Liver (tissue), 10 donors: ENCODE measurements at places on chromosomes 7 and 10. TPM values are rescaled to one million over a fixed set of nuclear protein-coding genes. Genes with fewer than 3 reads are reported as not detected.

GRCh38 chr7:39609113-39609934 is 14.0 kb upstream of the RALA start:
- no peaks in the 10 kb centered on the region for H3K4me1 ChIP-seq
- peak overlapping the region; percentile 53 for H3K27ac ChIP-seq
- no peak for DNase-seq
- no peaks in the 10 kb centered on the region for H3K27me3 ChIP-seq
- peak overlapping the region; percentile 5 for H3K4me3 ChIP-seq

DNA sequence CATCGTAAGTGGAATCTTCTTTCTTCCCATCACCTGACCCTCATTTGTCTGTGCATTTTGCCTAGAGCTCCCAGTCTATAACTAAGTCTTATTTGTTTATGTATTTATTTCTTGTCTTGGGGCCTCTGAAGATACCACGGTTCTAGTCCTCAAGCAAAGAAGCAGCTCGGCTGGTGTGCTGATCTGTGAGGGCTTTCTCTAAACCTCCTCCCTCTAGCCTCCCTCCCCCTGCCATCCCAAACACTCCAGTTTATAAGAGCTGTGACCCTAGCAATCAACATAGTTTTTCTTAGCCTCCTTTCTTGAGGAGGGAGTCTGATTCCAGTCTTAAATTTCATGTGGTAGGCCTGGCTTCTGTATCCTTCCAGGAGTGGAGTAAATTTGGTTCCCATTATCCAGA is 15.7 kb upstream of the NDUFA5 start:
- H3K27me3 ChIP-seq = no peaks in the 10 kb centered on the region
- DNase-seq = no peak
- no peaks in the 10 kb centered on the region for H3K4me1 ChIP-seq
- H3K27ac ChIP-seq = no peak overlapping the region
- H3K4me3 ChIP-seq = no peak overlapping the region

GRCh38 chr7:26326211-26326610 is 34.5 kb downstream of the SNX10 start:
- no peaks in the 10 kb centered on the region for H3K27me3 ChIP-seq
- H3K27ac ChIP-seq = no peak overlapping the region
- H3K4me3 ChIP-seq = no peak overlapping the region

- no peaks in the 10 kb centered on the region for H3K4me1 ChIP-seq
- DNase-seq = no peak
- H3K27me3 ChIP-seq = no peaks in the 10 kb centered on the region
- no peaks in the 10 kb centered on the region for H3K36me3 ChIP-seq
- no peak overlapping the region for H3K4me3 ChIP-seq
- H3K27ac ChIP-seq = no peak overlapping the region
These were observed 272.5 kb downstream of the SEMA3A start for GRCh38 chr7:83921941-83922607.

- no peak overlapping the region for H3K27ac ChIP-seq
- no peaks in the 10 kb centered on the region for H3K36me3 ChIP-seq
- DNase-seq = no peak
- no peaks in the 10 kb centered on the region for H3K4me1 ChIP-seq
- H3K4me3 ChIP-seq = no peak overlapping the region
These were observed 180.9 kb downstream of the SEMA3A start for GRCh38 chr7:84013616-84014240.

DNA sequence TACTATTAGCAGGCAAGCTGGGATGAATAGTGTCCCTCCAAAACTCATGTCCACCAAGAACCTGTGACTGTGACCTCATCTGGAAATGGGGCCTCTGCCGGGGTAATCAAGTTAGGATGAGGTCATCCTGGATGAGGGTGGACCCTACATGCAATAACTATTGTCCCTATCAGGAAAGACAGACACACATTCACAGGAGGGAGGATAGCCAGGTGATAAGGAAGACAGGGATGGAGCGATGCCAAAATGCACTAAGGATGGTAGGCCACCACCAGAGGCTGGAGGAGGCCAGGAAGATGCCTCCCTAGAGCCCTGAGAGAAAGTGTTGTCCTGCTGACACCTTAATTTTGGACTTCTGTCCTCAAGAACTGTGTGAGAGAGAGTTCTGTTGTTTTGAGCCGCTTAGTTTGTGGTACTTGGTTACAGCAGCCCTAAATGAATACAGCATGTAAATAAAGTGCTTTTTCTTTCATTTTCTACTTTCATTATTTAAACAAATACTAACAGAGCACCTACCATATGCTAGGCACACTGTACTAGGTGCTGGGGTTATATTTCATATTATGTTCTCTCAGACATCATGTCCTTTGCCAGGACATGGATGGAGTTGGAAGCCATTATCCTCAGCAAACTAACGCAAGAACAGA is 111.9 kb downstream of the USP6NL start:
- H3K4me3 ChIP-seq = no peak overlapping the region
- no peaks in the 10 kb centered on the region for H3K4me1 ChIP-seq
- H3K27me3 ChIP-seq = no peaks in the 10 kb centered on the region
- H3K36me3 ChIP-seq = peaks cover 4% of the 10 kb centered on the region
- H3K27ac ChIP-seq = no peak overlapping the region

- DNase-seq = no peak
- no peaks in the 10 kb centered on the region for H3K36me3 ChIP-seq
- no peaks in the 10 kb centered on the region for H3K27me3 ChIP-seq
- H3K4me3 ChIP-seq = no peak overlapping the region
- H3K4me1 ChIP-seq = peaks cover 7% of the 10 kb centered on the region
These were observed 14.3 kb downstream of the CHST3 start for GRCh38 chr10:71978476-71978875.

GRCh38 chr7:41448104-41448503 is 254.8 kb downstream of the INHBA start:
- no peaks in the 10 kb centered on the region for H3K36me3 ChIP-seq
- peaks cover 17% of the 10 kb centered on the region for H3K4me1 ChIP-seq
- H3K27ac ChIP-seq = peak overlapping the region; percentile 2
- DNase-seq = no peak
- H3K27me3 ChIP-seq = no peaks in the 10 kb centered on the region

GRCh38 chr10:79249186-79250121 is 97.8 kb upstream of the PPIF start:
- peak overlapping the region; percentile 1 for H3K27ac ChIP-seq
- no peak overlapping the region for H3K4me3 ChIP-seq
- H3K27me3 ChIP-seq = no peaks in the 10 kb centered on the region
- H3K4me1 ChIP-seq = peaks cover 13% of the 10 kb centered on the region

DNA sequence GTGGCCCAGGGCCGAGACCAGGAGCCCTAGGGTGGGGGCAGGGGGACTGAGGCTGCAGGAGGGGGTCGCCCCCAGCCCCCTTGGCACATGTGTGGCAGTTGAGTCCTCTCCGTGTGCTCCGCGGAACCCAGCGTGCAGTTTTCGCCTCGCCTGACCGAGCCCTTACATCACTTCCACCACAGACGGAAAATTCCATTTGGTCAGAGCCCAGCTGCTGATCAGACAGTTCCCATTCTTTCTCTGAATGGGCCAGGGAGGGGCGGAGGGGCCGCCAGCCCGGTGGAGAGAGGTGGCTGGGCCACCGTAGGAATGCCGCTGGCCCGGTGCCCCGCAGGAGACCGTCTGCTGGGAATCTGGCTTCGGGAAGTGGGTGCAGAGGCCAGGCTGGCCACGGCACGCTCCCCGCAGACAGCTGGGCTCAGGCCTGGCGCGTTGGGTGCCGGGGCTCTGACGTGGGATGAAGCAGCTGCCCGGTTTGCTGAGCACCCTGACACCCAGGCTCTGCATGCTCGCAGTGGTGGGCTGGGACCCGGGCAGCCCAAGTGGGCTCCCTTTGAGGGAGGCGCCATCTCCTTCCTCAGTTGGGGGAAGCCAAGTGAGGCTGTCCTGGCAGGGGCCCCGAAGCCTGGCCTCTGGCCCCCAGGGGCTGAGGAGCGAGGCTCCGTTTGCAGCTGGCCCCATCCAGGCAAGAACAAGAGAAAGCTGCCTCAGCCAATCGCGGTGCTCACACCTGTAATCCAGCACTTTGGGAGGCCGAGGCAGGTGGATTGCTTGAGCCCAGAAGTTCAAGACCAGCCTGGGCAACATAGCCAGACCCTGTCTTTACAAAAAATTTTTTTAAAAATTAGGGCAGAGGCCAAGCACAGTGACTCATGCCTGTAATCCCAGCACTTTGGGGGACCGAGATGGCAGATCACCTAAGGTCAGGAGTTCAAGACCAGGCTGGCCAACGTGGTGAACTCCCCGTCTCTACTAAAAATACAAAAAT is 9.9 kb downstream of the TTYH3 start:
- H3K4me3 ChIP-seq = no peak overlapping the region
- H3K4me1 ChIP-seq = peaks cover 41% of the 10 kb centered on the region
- H3K27ac ChIP-seq = peak overlapping the region; percentile 90
- DNase-seq = peak; percentile 55

GRCh38 chr10:96225119-96225518 is 46.2 kb downstream of the BLNK start:
- no peak overlapping the region for H3K27ac ChIP-seq
- no peaks in the 10 kb centered on the region for H3K4me1 ChIP-seq
- DNase-seq = no peak

DNA sequence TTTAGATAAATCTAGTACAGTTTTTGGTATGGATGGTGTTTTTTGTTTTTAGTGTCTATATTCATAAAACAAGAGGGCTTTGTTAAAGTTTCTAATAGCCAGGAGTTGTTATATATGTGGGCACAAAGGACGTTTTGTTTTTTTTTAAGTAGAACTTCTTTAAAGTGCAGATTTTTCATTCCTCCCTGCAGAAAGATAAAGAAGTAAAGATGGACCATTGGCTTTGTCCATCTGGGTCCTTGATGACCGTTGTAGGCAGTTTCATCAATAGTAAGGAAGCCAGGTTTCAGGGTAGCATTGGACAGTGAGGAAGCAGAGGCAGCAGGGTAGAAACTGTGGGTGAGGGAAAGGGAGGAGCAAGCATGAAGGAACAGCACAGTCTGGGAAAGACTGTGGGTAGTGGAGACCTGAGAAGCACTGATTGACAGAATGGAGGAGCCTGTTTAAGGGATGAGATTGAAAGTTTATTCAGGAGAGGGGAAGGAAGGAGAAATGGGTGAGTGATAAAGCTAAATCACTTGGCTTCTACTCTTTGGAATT is 5.3 kb downstream of the CALU start:
- H3K36me3 ChIP-seq = peaks cover 11% of the 10 kb centered on the region
- H3K4me3 ChIP-seq = no peak overlapping the region
- no peaks in the 10 kb centered on the region for H3K27me3 ChIP-seq
- H3K27ac ChIP-seq = no peak overlapping the region

DNA sequence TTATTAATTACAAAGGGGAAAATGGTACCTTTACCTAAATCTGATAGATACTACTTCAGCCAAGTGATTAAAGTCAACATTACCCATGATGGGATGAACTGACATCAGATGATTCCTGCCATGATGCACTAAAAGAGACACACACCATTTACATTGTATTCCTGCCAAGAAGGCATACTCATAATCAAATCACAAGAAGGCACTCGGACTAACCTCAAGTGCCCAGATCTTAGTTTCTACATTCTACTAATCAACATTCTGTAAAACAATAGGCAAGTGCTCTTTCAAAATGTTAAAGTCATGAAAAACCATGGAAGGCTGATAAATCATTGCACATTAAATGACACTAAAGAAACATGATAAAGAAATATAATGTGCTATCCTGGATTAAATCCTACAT is 44.4 kb downstream of the SLC35G1 start:
- no peaks in the 10 kb centered on the region for H3K36me3 ChIP-seq
- no peaks in the 10 kb centered on the region for H3K4me1 ChIP-seq
- no peak overlapping the region for H3K4me3 ChIP-seq
- H3K27me3 ChIP-seq = no peaks in the 10 kb centered on the region

GRCh38 chr10:89206402-89207180 is 526 bp downstream of the CH25H start:
- H3K36me3 ChIP-seq = no peaks in the 10 kb centered on the region
- peaks cover 13% of the 10 kb centered on the region for H3K27me3 ChIP-seq
- H3K4me3 ChIP-seq = no peak overlapping the region
- H3K4me1 ChIP-seq = peaks cover 12% of the 10 kb centered on the region

GRCh38 chr7:129513546-129513945 is 11.2 kb downstream of the SMKR1 start:
- H3K4me1 ChIP-seq = no peaks in the 10 kb centered on the region
- no peak overlapping the region for H3K4me3 ChIP-seq
- no peak for DNase-seq
- H3K27me3 ChIP-seq = no peaks in the 10 kb centered on the region
- H3K36me3 ChIP-seq = no peaks in the 10 kb centered on the region
- H3K27ac ChIP-seq = no peak overlapping the region

- no peaks in the 10 kb centered on the region for H3K4me1 ChIP-seq
- H3K27ac ChIP-seq = no peak overlapping the region
- H3K36me3 ChIP-seq = no peaks in the 10 kb centered on the region
These were observed 132.3 kb downstream of the DKK1 start for GRCh38 chr10:52446391-52446790.

GRCh38 chr7:32507414-32507813 is 12.1 kb downstream of the AVL9 start:
- H3K27me3 ChIP-seq = no peaks in the 10 kb centered on the region
- no peaks in the 10 kb centered on the region for H3K36me3 ChIP-seq
- no peak for DNase-seq
- no peak overlapping the region for H3K4me3 ChIP-seq
- H3K27ac ChIP-seq = no peak overlapping the region
- no peaks in the 10 kb centered on the region for H3K4me1 ChIP-seq

DNA sequence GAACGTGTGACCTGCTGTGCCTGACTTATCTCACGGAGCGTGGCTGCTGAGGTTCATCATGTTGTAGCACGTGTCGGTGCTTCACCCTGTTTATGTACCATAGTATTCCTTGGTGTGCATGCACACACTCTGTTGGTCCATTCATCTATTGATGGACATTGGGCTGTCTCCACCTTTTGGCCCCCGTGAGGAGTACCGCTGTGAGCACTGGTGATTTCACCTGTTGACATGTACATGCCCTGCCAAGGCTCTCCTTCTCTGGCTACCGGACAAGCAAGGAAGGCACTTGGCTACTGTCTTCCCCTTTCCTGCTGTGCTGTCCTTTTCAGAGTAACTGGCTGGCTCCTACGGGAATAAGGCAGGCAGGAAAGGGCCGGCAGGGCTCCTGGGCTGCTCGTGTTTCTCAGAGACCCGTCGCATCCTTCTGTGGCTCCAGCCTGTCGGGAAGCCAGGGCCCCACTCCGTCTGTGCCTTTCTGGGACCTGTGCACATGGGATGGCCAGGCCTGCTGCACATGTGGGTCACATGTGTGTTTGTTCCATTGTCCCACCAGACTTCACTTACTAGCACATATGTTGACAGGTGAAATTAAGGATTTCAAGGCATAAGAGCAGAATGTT is 17.8 kb upstream of the TBRG4 start:
- no peaks in the 10 kb centered on the region for H3K27me3 ChIP-seq
- no peak overlapping the region for H3K4me3 ChIP-seq
- DNase-seq = no peak
- H3K36me3 ChIP-seq = no peaks in the 10 kb centered on the region
- no peaks in the 10 kb centered on the region for H3K4me1 ChIP-seq

- no peak overlapping the region for H3K27ac ChIP-seq
- DNase-seq = no peak
- no peaks in the 10 kb centered on the region for H3K36me3 ChIP-seq
- H3K4me3 ChIP-seq = peak overlapping the region; percentile 60
These were observed 1.1 kb downstream of the YAE1 start for GRCh38 chr7:39567294-39567693.

GRCh38 chr7:50436133-50436806 is 13.9 kb downstream of the FIGNL1 start:
- H3K36me3 ChIP-seq = no peaks in the 10 kb centered on the region
- no peak overlapping the region for H3K4me3 ChIP-seq
- no peaks in the 10 kb centered on the region for H3K27me3 ChIP-seq
- no peak for DNase-seq

The C10orf67 gene
- polyA plus RNA-seq = not detected

The MSMB gene
- not detected for polyA plus RNA-seq

The ALOX5 gene
- 2.9 TPM for polyA plus RNA-seq

The C10orf53 gene
- polyA plus RNA-seq = not detected

The SP8 gene
- polyA plus RNA-seq = not detected

The OPN1SW gene
- not detected for polyA plus RNA-seq

The HOXA6 gene
- polyA plus RNA-seq = not detected

The HTR5A gene
- polyA plus RNA-seq = not detected

The GNG11 gene
- 7.0 TPM for polyA plus RNA-seq

The EBF3 gene
- polyA plus RNA-seq = 0.02 TPM

The ZFYVE27 gene
- 10.2 TPM for polyA plus RNA-seq

The BCL7B gene
- 27.5 TPM for polyA plus RNA-seq
